Kidney epithelial cell (primary cell): ENCODE measurements at places on chromosomes 3 and 15. TPM values are rescaled to one million over a fixed set of nuclear protein-coding genes. Genes with fewer than 3 reads are reported as not detected.

DNA sequence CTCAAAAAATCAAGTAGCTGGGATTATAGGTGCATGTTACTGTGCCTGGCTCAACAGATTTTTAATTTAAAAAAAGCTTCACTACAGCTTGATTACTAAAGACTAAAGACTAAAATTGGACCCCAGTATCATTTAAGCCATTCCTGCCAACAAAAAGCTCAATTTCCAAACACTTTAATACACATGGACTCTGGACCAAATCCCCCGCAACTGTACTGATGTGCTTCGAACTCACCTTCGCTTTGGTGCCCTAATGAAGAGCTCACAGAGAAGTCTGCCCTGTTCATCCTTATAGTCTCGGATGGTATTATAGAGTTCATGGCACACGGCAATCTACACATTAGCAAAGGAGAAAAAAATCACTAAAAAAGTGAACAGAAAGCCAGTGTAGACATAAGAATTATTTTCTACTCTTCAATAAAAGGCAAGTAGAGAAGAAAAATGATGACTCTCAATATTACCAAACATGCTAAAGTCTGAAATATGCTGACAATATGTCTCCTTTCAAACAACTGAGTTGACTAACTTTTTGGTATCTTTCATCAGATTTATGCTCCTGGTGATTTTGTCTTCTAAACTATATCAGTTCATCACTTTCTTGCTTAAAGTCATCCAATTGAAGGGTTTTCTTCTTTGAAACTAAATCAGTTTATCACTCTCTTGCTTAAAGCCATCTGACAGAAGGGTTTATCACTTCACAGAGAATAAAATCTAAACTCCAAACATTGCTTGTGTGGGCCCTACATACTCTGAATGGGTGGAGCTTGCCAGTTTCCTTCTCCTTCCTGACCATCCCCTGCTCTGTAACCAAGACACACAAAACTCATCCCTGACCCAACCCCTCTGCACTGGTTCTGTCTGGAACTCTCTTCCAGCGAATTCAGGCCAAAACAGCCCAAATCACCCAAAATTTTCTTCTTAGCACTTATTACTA lies 7.2 kb downstream of the PBRM1 start:
- no peak for DNase-seq

- no peak for DNase-seq
Measured at GRCh38 chr3:47573190-47574172, 5.2 kb downstream of the CSPG5 start.

GRCh38 chr3:126466886-126467610 lies 8.6 kb downstream of the ZXDC start:
- no peak for DNase-seq

DNA sequence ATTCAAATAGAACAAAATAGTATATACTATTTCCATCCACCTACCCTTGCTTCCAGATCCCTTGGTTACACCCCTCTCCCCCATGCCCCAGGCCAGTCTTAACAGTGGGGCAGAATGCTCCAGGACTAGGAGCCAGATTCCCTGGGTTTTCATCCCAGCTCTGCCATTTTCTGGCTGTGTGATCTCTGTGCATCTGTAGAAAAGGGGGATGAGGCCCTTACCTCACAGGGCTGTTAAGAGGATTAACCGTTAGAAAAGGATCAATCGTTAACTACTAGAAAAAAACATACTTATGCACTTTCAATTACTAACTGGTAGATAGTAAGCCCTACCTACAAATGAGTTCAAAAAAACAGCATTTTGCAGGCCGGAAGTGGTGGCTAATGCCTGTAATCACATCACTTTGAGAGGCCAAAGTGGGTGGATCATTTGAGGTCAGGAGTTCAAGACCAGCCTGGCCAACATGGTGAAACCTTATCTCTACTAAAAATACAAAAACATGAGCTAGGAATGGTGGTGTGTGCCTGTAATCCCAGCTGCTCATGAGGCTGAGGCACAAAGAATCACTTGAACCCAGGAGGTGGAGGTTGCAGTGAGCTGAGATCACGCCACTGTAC lies 11.7 kb downstream of the EBLN2 start:
- no peak for DNase-seq

DNA sequence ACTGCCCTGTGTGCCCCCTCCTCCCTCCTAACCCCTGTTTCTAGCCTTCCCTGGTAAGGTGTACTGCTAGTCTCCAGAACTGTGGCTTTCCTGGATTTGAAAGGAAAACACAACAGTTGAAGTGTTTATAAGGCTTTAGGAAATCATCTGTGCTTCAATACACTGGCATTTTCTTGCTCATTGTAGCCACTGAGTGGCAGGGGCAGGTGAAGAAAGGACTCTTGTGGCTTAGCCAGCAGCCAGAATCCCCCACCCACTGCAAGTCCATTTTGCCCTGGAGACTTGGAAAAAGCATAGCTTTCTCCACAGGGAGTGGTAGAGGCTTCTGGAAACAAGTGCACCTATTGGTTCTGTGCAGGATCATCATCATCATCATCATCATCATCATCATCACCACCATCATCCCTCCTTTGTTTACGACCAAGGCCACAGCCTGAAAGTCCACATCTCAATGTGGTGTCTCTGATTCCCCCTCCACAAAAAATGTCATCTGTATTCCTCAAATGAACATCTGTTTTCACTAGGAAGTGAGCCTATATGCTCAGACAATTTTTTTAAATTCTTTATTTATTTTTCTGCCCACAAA lies 33.4 kb downstream of the AQP9 start:
- DNase-seq = no peak

GRCh38 chr15:20368974-20369373 lies 172.6 kb downstream of the GOLGA6L6 start:
- DNase-seq = no peak

DNA sequence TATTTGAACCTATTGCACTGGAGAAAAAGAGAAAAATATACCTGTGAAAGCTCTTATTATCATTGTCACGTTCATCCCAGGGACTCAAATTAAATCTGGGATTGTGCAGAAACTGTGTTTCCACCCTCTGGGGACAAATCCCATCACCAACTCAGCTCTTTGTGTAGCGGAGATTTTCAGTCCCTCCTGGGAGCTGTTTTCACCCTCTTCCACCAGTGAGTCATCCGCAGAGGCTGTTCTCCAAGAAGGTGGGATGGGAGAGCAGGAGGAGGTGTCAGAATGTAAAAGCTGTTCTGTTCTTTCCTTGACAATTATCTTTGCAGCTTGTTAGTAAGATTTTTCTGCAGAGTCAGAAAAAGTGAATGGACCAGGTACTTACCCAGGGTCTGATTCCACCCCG lies 28.0 kb downstream of the SV2B start:
- DNase-seq = no peak

DNA sequence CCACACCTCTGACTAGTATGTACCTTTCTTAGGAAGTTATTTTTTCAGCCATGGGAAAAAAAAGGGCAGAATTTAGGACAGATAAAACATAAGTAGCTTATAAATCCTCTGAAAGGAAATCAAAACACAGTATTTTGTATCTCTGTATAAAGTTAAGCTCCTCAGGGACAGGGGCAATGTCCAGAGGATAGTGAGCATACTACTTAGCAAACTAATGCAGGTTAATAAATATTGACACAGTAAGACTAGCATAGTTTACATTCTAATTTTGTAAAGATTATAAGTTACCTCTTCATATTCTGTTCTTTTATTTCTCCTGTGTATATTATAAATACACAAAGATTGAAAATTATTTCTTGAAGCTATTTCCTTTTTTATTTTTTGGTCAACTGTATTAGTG lies 2.1 kb downstream of the UBE3A start:
- no peak for DNase-seq

DNA sequence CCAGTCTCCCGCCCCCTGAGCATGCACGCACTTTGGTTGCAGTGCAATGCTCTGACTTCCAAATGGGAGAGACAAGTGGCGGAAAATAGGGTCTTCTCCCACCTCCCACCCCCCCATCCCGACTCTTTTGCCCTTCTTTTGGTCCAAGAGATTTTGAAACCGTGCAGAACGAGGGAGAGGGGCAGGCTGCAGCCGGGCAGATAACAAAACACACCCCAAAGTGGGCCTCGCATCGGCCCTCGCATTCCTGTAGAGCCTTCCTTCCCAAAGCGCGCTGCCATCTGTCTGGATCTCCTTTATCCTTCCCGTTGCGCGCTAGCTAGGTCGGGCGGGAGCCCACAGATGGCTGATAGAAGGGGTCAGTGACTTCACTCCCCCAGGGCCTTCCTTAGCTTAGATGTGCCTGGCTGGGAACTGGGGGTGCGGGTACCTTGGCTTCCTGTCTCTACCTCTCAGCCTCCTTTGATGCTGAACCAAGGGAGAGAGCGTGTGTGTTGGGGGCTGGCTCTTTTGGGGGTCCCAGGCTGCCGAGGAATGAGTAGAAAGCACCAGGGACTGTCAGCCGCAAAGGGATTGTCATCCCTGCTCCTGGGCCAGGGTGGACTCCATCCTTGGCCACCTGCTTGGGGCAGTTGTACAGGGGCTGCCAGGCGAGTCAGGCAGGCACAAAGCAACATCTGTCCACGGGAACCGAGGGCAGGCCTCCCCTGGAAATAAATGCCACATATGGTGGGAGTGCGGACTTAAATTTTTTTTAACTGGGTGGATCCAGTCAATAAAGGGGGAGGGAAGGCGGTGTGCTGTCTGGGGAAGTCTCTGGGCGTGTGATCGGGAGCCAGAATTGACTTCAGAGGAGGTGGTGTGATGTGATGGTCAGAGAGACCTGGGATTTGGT lies 1.8 kb downstream of the SMAD3 start:
- DNase-seq = no peak

DNA sequence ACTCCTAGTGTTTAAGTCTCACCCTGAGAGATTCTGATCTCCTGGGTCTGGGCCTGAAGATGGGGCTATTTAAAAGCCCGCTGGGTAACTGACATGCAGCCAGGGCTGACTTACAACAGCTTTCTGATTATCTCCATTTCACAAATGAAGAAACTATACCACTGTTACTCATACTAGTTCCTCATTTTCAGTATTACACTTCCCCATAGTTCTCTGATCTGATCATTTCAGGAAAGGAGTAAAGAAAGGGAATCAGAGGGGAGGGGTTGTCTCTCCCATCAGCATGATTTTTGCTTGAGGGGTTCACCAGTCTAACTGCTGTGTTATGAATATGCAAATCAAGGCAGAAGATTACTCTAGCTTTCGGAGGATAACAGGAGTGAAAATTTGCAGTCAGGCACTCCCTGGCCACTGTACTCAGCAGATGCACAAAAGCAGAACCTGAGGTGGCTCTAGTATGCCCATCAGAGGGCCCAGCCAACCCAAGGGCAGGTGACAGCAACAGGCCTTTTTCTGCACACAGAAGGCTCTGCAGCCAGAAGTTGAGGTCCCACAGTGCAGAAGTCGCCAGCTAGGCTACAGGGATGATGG lies 59.4 kb downstream of the DAPK2 start:
- DNase-seq = no peak

GRCh38 chr3:150061288-150062024 lies 90.8 kb upstream of the PFN2 start:
- no peak for DNase-seq

DNA sequence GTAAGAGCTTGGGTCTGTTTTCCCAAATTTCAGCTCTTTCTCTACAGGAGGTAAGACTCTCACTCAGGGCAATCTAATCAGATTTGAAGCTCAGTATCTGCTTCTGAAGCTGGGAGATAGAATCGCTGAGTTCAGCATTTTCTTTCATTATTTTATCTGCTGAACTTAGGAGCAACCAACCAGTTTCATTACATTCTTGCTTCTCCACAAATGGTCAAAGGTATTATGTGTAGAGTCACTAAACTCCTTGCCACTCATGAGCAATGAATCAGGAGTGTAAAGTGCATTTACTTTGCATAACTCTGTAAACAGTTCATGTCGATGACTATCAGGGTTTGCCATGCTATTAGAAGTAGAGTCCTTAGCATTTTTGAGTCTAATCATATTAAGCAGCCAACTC lies 249.4 kb downstream of the CHL1 start:
- DNase-seq = no peak

DNA sequence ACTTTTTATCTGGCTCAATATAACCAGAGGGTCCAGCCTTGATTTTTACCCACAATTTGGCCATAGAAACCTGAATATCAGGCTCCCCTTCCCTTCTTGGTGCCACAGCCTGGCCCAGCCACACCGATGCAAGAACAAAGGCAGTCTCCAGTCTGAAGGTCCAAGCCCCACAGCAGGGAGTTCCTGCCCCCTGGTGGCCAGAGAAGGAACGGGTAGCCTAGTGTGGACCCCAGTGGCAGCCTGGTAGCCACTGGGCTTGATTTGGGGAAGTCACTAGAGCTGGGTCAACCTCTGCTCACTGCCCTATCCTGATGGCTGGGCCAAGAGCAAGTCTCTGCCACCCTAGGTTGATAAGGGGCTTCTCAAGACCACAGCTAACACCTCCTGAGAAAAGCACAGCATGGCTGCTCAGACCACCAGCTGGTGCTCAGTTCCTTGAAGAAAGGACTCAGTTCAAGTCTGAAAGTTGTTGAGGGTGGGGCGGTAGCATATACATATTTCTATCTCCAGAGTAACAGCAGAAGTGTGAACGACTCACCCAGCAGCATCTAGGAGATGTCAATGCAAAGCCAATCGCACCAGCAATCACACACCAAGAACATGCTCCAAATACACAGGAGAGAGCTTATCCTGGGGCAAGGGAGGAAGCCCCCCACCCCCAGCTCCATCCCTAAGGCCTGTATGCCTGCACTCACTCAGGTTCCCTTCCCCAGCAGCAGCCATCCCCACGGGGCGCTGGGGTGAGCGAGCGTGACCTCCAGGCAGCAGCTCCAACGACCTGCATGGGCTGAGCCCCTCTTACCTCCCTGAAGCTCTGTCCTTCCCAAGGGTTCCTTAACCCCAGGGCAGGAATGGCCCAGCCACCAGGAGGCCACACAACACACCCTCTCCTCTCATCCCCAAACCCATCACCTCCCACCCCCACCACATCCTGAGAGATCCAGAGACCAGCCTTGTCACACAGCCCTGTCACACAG lies 7.6 kb downstream of the PFKFB4 start:
- no peak for DNase-seq

DNA sequence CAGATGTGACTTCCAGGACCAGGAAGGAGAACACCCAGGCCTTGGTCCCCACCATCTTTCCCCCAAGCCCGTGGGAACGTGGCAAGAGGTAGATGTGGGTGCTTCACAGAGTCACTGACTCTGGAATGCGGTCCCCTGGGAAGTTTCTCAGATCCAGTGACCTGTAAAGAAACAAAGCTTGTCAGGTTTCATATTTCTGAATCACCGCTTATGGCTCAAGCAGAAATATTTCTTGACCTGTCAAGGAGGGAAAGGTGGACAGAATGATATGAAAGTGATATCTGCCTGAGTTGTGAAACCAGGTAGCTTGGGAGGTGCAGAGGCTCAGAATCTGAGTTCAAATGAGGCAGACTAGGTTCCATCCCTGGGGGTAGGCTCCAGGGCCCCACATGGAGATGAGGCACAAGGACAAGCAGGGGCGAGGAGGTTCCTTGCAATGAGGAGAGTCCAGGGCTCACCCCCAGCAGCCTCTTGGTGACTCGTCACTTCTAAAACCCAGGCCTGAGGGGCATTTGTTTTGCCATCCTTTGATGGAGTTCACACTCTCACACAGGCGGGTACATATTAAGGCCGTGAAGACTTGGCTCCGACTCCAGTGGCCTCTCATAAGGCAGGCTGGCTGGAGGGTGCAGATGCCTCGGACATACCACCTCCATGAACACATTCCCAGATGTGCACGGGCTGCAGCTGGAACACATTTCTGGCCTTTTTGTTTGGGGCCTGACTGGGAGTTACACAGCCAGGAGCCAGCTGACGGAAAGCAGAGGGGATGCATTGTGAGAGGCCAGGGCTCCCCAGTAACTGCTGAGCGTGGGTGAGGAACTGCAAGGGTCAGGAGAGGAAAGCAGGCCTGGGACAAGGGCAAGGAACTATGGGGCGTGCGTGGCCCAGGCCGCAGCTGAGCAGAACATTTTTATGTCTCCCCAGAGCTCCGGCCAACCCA lies 1.3 kb downstream of the CILP start:
- no peak for DNase-seq

The TOPAZ1 gene
- not detected in 2 replicates for total RNA-seq

The SMCO1 gene
- total RNA-seq = not detected in 2 replicates

The MBD4 gene
- 12.3 and 23.9 TPM in 2 replicates for total RNA-seq

The IFT122 gene
- 9.1 and 27.2 TPM in 2 replicates for total RNA-seq
